Hematopoietic multipotent progenitor cell (in vitro differentiated cells): ENCODE measurements at places on chromosomes 2 and 18. TPM values are rescaled to one million over a fixed set of nuclear protein-coding genes. Genes with fewer than 3 reads are reported as not detected.

GPC1 gene
- 1.9 TPM for total RNA-seq

DHRS9 gene
- 1.9 TPM for total RNA-seq

DNA sequence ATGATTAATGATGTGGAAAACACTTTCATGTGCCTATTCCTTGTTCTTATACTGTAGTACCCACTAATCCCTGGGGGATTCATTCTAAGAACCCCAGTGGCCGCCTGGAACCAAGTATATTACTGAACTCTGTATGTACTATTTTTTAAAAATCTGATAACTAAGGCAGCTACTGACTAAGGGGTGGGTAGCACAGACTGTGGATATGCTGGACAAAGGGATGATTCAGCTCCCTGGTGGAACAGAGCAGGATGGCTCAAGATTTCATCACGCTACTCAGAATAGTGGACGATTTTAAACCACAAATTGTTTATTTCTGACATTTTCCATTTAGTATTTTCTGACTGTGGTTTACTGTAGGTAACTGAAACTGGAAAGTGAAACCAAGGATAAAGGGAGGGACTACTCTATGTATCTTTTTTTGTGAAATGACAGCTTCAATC, 41.8 kb upstream of the CDC42EP3 start:
- DNase-seq, result no peak

DNA sequence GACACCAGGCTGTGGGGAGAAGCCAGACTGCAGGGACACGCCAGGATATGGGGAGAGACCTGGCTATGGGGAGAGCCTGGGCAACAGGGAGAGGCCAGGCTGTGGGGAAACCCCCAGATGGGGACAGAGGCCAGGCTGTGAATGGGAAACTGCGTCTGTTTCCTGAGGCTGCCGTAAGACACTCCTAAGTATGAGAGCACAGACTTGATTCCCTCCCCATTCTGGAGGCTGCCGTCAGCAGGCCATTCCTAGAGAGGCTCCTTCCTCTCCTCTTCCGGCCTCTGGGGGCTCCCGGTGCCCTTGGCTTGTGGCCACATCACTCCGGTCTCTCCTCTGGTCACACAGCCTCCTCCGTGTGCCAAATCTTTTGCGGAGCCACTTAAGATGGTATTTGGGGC, 32.3 kb downstream of the ADI1 start:
- no peak for DNase-seq

- DNase-seq, result no peak
Measured at GRCh38 chr2:60371219-60371618, 182.2 kb downstream of the BCL11A start.

GRCh38 chr2:54656863-54657262, 66.6 kb upstream of the EML6 start:
- no peak for DNase-seq

DNA sequence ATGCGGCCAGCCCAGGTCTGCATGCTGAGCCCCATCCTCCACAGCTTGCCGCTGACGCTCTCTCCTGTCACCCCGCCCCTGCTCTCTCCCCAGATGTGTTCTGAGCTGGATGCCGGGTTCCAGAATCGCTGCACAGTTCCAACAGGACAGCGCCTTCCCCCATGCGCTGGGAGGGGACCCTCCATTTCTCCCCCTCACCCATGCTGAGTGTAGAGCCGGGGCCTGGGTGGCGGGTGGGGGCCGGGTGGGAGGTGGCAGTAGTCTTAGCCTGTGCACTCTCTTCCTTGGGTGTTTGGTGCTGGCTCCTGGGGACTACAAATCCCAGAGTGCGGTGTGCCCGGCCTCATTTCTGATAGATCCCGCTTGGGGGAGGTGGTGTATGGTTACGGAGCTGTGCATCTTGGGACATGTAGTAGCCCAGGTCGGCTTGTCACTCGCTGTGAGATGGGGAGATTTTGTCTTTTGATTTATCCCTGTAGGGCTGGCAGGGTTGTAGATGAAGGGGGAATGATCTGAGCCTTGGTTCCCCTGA, 6.8 kb downstream of the DNAJB2 start:
- no peak for DNase-seq
